ENCODE measurements at places on chromosomes 6 and 20.
A peak's percentile ranks its signal among the peaks of the same experiment; 100 is the strongest.

DNA sequence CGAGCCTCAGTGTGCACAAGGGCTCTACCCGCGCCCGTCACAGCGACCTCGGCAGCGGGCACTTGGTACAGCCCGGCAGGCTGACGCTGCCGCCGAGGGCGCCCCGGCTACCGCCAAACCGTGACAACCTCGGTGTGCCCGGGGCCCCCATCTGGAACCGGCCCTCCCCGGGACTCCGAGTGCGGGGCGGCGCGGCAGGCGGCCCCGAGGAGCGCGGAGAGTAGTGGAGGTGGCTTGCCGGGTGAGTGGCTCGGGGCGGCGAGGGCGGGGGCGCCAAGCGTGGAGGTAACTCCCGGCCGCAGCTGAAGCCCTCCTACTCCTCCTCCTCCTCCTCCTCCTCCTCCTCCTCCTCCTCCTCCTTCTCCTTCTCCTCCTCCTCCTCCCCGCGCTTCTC, at the start of gene ISM1:
ISM1 (plus strand) TSS at position 371 of the 394 bp plus-strand sequence. CDS start 503 bp downstream, outside the sequence.
- DNase-seq: no peak
- no peaks in the 10 kb centered on the region for H3K36me3 ChIP-seq
- H3K27ac ChIP-seq: no peak within 1 kb of the TSS
- H3K4me3 ChIP-seq: peak within 1 kb of the TSS; percentile 79
- H3K4me1 ChIP-seq: peaks cover 27% of the 10 kb centered on the region

- no peak overlapping the region for H3K27ac ChIP-seq
- H3K4me1 ChIP-seq: no peaks in the 10 kb centered on the region
- H3K4me3 ChIP-seq: no peak overlapping the region
- no peaks in the 10 kb centered on the region for H3K36me3 ChIP-seq
- DNase-seq: no peak
- no peaks in the 10 kb centered on the region for H3K27me3 ChIP-seq
Observed at GRCh38 chr6:146041282-146041681, 12.4 kb downstream of the GRM1 start.

DNA sequence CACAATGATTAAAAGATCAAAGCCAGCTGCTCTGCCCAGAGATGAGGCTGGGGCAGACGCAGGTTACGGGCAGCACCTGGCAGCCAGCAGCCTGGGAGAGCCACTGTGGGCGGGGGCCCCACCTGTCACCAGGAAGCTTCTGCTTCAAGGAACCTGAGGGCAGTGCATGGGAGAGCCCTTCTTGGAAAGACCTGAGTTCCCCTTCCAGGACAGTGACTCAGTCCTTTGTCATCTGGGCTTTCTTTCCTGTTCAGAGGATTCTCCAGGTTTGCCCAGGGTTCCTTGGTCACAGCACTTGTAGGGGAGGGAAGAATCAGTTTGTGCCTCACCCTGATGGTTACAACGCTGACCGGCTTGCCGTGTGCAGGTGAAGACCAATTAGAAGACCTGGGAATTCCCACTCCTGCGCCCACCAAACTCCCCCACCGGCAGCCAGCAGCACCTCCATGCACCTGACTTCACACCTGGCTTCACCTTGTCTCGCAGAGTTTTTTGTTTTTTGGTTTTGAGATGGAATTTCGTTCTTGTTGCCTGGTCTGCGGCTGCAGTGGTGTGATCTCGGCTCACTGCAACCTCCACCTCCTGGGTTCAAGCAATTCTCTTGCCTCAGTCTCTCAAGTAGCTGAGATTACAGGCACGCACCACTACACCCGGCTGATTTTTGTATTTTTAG, 2.0 kb downstream of the ZBP1 start:
- DNase-seq: no peak
- H3K4me3 ChIP-seq: no peak overlapping the region
- H3K27ac ChIP-seq: no peak overlapping the region

GRCh38 chr6:84524636-84525035, 239.8 kb downstream of the TBX18 start:
- no peak overlapping the region for H3K27ac ChIP-seq
- no peak overlapping the region for H3K4me3 ChIP-seq
- no peaks in the 10 kb centered on the region for H3K36me3 ChIP-seq
- no peaks in the 10 kb centered on the region for H3K27me3 ChIP-seq
- no peaks in the 10 kb centered on the region for H3K4me1 ChIP-seq

- H3K4me1 ChIP-seq: peaks cover 13% of the 10 kb centered on the region
- no peaks in the 10 kb centered on the region for H3K27me3 ChIP-seq
- no peak overlapping the region for H3K27ac ChIP-seq
- H3K4me3 ChIP-seq: no peak overlapping the region
Observed at GRCh38 chr6:37177077-37177934, 7.4 kb downstream of the PIM1 start.

DNA sequence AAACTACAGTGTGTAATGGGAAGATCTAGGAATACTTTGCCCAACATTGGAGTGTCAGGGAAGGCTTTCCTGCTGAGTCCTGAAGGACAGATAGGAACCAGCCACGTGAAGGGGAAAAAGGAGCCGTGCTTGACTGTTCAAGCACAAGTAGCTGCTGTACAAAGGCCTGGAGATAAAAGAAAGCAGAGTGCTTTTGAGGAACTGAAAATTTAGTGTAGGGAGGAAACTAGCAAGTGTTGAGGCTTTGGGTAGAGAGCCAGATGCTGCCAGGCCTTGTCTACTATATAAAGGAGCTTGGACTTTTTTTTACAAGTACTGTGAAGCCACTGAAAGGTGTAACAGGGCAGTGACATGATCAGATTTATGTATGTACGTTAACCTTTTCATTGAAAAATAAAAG, 39.0 kb downstream of the DSE start:
- no peak overlapping the region for H3K4me3 ChIP-seq
- H3K4me1 ChIP-seq: peaks cover 50% of the 10 kb centered on the region
- H3K27ac ChIP-seq: no peak overlapping the region
- DNase-seq: no peak
- no peaks in the 10 kb centered on the region for H3K36me3 ChIP-seq
- H3K27me3 ChIP-seq: no peaks in the 10 kb centered on the region

Measured in thoracic aorta (tissue), 2 donors.